ENCODE measurements at places on chromosomes 12 and 14.

DNA sequence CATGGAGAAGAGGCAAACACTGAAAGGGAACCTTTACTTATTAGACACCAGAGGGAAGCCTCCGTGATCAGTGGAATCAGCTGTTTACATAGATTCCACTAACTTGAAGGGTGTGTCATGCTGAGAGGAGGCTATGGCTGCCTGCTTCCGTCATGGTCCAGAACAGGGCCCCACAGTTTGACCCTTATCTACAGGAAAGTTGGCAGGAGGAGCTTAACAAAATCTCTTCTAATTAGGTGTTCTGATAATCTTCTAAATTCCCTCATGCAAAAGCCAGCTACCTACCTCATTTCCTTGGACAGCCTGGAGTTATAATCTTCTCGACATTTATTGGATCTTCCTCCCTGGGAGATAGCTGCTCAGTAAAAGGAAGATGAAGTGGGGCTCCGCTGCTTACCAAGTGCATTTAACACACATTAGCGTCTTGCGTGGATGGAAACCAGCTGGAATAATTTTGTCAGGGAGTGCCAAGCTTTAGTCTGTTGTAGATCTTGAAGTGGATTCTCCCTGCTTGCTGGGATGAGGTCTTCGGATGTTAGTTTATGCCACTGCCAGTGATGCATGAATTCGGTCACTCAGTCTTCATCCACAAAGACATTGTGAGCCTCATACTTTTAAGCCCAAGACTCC, 171.0 kb downstream of the PAH start:
- DNase-seq, result no peak

GRCh38 chr12:32264961-32265360, 134.4 kb upstream of the FGD4 start:
- no peak for DNase-seq

GRCh38 chr14:99572173-99572999, 31.6 kb downstream of the CCDC85C start:
- DNase-seq, result no peak

DNA sequence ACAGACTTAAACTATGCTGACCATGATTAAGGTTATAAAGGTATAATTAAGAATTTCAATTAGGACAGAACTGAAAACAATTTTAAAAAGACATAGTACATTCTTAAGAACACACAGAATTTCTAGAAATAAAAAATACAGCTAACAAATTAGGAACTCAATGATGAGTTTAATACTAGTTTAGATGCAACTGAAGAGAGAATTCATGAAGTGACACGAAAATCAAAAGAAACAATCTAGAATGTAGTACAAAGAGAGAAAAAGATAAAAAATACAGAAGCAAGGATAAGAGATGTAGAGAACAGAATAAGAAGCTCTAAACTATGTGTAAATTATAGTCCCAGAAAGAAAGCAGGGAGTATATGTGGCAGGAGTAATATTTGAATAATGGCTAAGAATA, 187.8 kb upstream of the KRR1 start:
- DNase-seq, result no peak

- DNase-seq, result no peak
Observed at GRCh38 chr14:96584907-96585671, 82.9 kb downstream of the PAPOLA start.

- peak; percentile 38 for DNase-seq
Observed at GRCh38 chr14:75301666-75302325, 23.2 kb downstream of the FOS start.

DNA sequence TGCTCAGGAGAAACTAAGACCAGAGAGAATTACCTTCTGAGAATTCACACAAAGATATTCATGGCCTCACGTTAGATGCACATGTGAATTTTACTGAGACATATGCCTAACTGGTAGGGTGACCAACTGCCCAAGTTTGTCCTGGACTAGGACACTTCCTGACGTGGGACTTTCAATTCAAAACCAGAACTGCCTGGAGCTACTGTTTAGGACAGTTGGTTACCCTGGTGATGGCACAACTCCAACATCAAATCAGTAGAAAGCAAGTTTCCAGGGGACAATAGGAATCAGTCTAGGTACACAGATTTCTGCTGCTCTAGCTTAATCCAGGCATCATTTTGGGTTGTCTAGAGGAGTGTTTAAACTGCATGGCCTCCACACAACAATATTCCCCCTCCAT, 178.7 kb downstream of the GXYLT1 start:
- no peak for DNase-seq

DNA sequence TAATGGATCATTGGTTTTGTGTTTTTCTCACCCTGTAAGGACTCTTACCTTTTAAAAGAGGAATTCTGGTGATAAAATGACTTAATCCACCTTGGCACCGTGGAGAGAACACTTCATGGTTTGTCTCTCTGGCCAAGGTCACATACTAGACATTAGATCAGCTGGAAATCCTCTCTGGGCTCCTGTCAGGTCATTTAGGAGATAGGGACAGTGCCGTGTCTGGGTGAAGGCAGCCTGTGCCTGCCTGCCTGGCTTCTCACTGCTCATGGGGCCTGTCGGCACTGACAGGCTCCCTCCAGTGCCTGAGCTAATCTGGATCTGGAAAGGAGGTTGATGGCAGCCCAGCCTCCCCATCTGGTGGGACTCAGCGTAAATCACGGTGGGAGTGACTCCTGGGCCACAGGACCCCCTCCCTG, 5.7 kb downstream of the CRADD start:
- DNase-seq, result no peak

- no peak for DNase-seq
Observed at GRCh38 chr14:36055052-36055378, 121.5 kb downstream of the PTCSC3 start.

DNA sequence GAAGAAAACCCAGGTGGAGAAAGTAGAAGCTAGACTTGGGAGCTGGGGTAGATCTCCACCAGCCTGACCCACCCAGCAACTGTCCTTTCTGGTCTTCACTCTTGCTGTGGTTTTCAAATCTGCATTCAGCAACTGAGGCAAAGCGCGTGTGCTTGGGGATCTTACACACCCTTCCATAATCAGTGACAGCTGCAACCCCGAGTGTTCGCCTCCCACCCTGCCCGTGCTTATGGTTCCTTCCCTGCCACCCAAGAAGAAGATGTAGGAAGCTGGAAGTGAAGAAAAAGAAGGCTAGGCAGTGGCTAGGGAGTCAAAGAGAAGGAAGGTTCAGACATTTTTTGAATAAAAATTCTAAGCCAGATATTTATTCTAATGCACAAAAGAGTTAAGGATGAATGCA, 162.6 kb upstream of the CCND2 start:
- no peak for DNase-seq

DNA sequence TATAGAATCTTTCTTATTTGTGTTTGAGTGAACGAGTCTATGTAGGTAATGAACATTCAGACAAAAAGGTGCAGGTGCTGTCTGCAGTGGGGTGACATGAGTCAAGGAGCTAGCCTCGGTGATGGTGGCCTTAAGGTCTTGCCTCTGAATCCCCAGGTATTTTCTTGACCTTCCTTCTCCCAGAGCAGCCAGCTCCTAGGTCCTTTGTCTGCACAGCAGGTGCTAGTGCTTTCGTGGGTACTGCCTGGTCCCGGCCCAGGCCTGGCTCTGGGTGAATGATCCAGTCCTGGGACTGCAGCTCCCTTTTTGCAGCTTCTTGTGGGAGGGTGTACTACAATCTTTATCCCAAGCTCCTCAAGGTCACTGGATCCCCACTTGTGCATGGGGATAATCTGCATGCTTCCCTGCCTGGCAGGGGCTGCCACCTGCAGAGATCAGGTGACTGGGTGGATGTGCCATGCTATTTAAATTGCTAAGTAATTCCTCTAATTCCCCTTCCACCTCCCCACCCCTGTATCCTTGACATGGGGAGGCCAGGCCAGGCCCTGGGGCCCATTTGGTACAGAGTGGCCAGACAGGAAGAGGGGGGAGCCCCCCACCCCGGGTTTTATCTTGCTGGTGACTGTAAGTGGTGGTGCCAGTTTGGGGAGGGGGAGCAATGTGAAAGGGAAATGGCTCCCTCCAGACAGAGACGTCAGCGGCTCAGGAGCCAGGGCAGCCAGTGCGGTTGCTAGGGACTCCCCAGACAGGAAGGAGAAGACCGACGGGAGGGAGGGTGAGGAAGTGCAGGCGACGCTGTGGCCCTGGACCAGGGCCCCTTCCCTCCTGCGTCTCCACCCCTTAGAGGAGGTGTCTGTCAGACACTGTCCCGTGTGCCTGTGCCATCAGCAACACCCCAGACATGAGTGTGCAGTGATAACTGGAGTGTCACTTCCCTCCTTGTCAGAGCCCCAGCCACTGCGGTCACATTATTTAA, 6.7 kb downstream of the VASH1 start:
- DNase-seq, result peak; percentile 67

- no peak for DNase-seq
Observed at GRCh38 chr12:67070307-67070600, 198.9 kb upstream of the CAND1 start.

DNA sequence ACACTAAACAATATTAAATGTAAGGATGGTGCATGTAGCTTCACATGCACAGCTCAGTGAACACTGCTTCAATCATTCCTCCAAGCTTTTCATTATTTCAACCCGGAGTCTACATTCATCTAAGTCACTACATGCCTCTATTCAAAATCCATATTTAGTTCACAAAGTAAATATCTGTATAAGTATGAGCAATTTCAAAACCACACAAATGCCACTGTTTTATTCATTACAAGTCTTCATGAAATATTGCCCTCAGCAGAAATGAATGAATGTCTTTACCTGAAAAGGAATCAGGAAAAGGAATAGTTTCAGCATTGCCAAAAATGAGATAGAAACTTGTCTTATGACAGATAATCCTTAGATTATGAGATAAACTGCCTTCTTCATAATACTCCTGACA, 149.4 kb downstream of the SLC38A4 start:
- DNase-seq, result no peak

GRCh38 chr14:23158779-23159178, 24.7 kb downstream of the SLC7A8 start:
- DNase-seq, result no peak

GRCh38 chr12:98998697-98999299, 353.7 kb downstream of the APAF1 start:
- DNase-seq, result no peak

- no peak for DNase-seq
Observed at GRCh38 chr12:52380271-52380694, 5.2 kb downstream of the KRT84 start.

- DNase-seq, result peak; percentile 90
Observed at GRCh38 chr12:4271717-4272423, 1.7 kb upstream of the CCND2 start.

DNA sequence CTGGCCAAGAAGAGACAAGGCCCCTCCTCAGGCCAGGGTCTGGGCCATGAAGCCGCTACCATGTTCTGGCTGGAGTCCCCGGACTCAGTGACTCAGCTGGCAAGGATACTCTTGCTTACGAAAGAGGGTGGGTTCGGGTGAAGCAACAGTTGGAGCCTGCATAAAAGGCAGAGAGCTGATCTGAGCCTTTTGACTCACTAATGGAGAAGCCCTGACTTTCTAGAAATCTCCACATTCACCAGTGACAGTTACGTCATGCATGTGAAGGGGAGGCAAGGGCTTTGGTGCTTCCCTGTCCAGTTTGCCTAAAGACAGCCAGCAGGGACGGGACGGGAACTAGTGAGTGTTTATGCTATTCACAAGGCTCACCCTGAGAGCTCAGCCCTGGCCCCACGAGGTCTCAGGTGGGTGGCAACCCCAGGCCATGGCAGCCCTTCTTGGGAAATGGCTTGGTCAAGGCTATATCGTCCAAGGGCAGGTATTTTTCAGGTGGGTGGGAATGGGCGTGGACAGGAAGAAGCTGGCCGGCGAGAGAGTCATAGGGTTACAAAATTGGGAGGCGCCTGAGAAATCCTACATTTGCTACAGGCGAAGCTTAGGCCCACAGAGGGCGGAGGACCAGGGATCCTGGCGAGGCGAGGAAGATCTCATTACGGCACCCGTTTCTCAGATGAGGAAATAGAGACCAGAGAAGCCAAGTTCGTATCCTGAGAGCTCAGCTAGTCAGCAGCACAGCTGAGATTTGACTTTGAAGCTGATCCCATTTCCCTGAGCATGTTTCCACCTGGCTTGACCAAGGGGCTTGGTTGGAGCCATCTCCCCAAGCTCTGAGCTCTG, 314.6 kb downstream of the BCL11B start:
- no peak for DNase-seq

DNA sequence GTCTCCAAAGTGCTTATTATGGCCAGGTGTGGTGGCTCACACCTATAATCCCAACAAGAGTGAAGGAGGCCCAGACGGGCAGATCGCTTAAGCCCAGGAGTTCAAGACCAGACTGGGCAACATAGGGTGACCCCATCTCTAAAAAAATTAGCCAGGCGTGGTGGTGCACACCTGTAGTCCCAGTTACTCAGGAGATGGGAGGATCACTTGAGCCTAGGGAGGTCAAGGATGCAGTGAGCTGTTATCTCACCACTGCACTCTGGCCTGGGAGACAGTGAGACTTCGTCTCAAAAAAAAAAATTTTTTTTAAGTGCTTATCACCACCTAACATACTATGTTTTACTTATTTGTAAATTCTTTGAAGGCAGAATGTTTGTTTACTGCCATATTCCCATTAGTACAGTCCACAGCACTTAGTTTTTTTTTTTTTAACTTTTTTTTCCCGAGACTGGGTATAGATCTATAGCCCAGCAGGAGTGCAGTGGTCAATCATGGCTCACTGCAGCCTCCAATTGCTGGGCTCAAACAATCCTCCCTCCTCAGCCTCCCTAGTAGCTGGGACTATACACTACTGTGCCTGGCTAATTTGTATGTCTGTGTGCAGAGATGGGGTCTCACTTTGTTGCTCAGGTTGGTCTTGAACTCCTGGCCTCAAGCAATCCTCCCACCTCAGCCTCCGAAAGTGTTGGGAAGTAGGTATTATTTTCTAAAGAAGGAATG, 4.7 kb upstream of the KANSL2 start:
- no peak for DNase-seq

DNA sequence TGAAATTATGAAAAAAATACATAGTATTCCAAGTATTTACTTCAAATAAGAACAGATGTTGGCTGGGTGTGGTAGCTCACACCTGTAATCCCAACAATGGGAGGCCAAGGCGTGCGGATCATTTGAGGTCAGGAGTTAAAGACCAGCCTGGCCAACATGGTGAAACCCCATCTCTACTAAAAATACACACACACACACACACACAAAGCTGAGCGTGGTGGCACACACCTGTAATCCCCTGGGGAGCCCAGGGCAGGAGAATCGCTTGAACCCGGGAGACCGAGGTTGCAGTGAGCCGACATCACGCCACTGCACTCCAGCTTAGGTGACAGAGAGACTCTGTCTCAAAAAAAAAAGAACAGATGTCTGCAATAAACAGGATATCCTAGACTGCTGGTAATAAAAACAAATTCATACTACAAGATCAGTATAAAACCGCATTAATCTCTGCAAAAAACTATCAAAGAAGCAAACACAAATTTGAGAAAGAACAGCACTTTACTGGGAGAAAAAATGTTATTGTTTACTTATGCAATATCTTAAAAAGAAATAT, 23.8 kb downstream of the EEA1 start:
- DNase-seq, result no peak

- no peak for DNase-seq
Observed at GRCh38 chr12:16796168-16796567, 190.2 kb upstream of the LMO3 start.

GRCh38 chr12:72699362-72699761, 427.2 kb downstream of the TRHDE start:
- no peak for DNase-seq
